Fibroblast of skin of back (primary cell): ENCODE measurements at places on chromosomes 7 and 10.

DNA sequence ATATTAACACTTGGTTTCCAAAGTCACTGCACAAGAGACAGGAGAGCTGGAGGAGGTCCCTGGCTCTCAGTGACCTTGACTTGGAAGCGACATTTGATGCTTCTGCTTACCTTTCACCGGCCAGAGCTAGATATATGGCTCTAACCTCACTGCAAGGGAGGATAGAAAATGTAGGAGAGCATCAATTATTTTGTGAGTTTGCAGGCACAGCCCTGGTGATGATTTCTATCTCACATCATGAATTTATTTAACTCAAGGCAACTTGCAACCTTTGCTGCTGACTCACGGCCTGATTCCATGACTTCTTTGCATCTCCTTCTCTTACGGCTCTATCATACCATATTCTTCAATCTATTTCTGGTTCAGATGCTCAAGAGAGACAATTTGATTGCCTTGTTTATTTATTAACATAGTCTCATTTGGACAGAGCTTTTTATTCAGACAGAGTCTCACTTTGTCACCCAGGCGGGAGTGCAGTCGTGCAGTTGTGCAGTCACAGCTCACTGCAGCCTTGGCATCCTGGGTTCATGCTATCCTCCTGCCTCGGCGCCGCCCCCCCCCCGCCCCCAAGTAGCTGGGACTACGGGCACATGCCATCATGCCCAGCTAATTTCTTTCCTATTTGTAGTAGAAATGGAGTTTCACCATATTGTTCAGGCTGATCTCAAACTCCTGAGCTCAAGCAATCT is 196.0 kb downstream of the REEP3 start:
- no peak for DNase-seq

GRCh38 chr7:115267503-115267902 is 345.6 kb downstream of the MDFIC start:
- no peak for DNase-seq

GRCh38 chr7:151571471-151571870 is 51.8 kb upstream of the RHEB start:
- DNase-seq: no peak

GRCh38 chr10:117543225-117544003 is 868 bp downstream of the EMX2 start:
- DNase-seq: peak; percentile 73

DNA sequence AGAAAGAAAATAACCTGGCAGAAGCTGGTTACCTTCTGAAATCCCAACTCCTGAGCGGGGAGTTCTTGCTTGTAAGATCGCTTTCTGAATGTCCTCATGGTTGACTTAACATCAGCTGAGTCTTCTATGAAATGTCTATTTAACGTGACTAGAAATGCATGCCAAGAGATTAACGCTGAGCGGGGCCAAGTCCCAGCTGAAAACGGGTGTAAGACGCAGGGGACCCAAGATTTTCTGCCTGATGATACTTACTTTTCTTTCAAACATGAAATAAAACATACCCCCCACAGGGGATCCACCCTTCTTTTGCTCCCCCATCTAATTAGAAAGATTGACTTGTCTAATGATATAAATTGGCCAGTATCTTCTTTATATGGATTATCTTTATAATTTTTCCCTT is 14.9 kb downstream of the OR9A2 start:
- DNase-seq: no peak

- DNase-seq: peak; percentile 97
Observed at GRCh38 chr7:94190599-94191061, 186.5 kb upstream of the BET1 start.
